K562 (cell line): ENCODE measurements at places on chromosomes 4 and X. TPM values are rescaled to one million over a fixed set of nuclear protein-coding genes. Genes with fewer than 3 reads are reported as not detected.

DNA sequence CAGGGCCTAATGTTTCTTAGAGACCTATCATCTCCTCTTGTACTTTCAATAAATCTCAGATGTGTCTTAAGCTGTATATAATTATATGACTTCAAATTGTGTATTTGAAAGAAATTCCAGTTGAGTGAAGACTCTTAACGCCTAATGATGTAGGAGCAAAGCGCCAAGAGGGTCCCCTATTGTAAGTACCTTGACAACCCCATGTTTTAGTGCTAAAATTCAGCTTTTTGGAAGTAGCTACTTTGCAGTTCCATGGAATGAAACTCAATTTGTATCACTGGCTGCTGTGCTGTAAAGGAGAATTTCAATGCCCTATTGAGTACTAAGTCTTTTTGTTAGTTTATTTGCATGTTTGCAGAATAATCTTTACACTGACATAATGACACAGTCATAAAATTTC, 1826.6 kb upstream of the AGA start:
- DNase-seq = no peak

DNA sequence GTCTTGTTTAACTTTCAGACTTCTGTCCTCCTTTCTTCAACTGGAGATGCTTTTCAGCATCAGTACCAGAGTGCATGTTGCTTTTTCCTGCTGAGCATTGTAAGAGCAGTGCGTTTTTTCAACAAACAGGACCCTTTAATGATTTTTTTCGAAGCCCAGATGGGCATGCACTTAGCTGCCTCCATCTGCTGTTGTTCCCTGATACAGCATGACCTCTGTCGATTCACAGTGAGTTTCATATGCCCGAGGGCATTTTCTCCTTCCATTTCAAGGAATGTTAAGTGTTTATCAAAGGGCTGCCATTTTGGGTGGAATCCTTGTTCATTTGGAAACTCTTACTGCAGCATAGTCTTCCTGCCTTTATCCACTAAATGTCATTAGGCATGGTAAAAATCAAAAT, 428.6 kb downstream of the DTHD1 start:
- no peak for DNase-seq

DNA sequence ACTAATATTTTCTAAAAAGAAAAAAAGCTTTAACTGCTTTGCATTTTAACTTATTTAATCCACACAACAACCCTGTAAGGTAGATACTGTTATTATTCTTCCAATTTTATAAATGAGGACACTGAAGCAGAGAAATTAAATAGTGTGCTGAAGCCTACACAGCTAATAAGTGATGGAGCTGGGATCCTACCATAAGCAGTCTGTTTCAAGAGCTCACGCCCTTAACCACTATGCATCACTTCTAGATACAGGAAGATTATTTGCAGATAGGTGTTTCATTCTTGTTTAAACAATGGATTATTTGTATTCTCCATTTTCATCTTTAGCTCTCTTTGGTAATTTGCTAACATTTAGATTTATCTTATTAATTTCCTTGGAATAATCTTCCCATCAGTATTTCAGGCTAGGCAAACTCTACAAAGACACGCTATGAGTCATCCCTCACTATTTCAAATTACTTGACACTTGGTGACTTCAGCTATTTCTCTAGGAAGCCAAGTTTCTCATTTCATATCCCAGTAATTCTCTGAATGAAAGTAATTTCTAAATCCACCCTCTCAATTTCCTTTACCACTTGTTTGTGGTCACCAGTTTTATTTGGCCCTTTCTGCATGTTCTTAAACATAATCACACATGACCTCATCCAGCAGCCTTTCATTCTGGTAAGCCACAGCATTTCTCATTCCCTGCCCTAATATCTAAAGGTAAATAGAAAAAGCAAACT, 67.3 kb downstream of the ASB9 start:
- DNase-seq = no peak

DNA sequence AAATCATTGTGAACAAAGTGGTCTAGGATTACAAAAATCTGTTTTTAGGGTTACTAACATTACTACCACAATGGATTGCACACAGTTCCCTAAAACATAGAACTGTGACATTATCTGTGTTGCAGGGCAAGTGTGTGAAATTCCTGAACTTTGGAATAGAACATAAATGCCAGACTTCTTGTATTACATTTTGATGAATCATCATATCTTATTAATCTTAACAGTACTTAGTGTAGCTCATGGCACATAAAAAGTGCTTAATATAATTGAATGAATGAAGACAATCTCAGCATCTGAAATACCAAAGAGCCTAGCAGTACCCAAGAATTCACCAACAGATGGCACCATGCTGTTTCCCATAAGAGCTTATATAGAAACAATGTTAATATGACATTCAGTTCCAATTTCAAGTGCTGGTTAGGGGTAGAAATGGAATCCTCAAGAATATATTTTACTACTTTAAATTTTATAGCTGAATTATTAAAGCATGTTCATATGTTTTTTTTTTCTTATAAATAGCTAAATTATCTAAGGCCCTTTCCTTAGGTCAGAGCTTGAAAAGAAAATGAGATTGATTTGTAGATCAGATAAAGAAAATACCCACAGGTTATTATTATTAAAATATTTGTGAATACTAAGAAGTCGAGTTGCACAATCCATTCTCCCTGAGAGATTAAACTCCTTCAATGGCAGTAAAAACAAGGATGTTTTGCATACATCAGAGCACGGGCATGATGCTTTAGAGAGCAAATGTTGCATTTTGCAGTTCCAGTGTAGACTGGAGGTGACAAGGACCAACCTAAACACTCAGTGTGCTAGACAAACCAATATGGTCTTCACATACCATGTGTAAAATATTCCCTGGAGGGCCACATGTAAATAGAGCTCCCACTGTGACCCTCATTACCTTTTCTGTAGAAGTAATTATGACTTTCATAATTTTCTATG, 25.7 kb upstream of the SHISA3 start:
- peak; percentile 19 for DNase-seq

GRCh38 chr4:78612398-78613178, 61.0 kb downstream of the ANXA3 start:
- no peak for DNase-seq

DNA sequence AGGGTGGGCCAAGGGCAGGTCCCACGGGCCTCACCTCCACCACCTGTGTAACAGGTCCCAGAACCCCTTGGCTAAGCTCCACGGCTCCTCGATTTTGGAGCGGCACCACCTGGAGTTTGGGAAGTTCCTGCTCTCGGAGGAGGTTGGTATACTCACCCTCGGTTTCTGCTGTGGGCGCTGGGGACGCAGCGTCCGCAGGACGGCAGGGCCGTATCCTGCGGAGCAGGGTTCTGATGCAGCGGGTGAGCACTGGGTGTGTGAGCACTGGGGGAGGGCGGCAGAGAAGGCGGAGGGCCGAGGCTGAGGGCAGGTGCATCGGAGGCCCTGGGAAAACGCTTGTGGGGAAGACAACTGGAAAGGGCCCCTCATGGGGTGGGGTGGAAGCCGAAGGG, 11.0 kb downstream of the ATP5ME start:
- DNase-seq = no peak

GRCh38 chrX:1412551-1413161, 20.7 kb upstream of the SLC25A6 start:
- no peak for DNase-seq

- DNase-seq = no peak
These were observed 19.0 kb upstream of the GK2 start for GRCh38 chr4:79426989-79427388.

DNA sequence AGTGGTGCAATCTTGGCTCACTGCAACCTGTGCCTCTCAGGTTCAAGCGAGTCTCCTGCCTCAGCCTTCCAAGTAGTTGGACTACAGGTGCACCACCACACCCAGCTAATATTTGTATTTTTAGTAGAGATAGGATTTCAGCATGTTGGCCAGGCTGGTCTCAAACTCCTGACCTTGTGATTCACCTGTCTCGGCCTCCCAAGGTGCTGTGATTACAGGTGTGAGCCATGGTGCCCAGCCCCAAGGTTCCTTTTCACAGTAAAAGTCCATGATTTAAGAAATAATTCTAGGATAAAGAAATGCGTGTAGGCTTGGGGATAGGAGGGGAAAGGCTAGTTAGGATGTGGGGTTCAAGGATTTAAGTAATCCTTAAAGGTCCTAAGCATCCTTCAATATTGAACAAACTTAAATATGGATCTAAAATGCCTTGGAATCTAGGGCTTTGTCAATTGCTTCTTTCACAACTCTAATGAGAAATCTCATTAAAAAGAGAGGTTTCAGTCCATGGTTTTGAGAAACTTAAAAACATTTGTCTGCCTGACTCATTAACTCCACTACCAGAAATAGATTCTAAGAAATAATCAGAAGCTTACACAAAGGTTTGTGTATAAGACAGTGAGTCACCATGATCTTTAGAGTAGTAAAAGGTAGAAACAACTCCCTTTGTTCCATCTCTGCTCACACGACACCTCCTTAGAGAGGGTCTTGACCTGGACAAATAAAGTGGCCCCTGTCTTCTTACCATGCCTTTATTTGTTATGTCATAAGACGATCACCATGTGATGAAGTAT, 203.2 kb downstream of the PTTG2 start:
- no peak for DNase-seq

- DNase-seq = no peak
These were observed 513.6 kb upstream of the PITX2 start for GRCh38 chr4:111136438-111136837.

- DNase-seq = no peak
These were observed 85.3 kb downstream of the DCAF8L2 start for GRCh38 chrX:27675493-27675892.

DNA sequence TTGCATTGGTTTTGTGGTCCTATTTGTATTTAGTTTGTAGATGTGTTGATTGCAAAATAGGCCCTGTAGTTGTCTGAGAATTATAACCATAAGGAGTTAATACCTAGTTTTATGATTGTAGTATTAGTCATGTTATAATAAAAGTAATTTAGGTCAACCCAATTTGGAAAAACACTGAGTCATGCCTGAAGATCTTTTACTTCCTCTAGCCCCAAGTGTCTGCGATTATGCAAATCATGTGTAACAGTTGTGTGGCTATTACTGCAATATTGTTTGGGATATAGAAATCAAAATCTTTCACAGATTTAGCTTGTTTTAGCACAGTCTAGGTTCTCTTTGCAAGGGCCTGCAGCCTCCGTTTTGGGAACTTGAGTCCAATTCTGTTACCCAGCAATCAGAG, 12.6 kb downstream of the SRD5A3 start:
- DNase-seq = no peak

DNA sequence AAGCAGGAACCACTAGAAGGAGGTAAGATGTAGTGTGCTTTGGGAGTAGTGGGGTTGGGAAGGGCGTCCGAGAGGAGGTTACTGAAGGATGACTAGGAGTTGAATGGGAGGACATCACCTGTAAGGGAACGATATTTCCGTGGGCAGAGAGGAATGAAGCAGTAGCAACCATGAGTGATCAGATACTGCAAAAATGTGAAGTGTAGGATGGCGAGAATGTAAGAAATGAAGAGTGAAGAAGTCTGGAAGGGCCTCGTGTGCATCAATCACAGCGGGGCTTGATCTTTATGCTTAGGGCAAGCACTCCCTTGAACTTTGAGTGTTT, 594 bp downstream of the MSMO1 start:
- no peak for DNase-seq

The SULT1E1 gene
- not detected in 2 replicates for total RNA-seq

The ZNF711 gene
- total RNA-seq = 4.0 and 4.2 TPM in 2 replicates

The GATA1 gene
- 291 and 297 TPM in 2 replicates for total RNA-seq

The UGT2B17 gene
- 0.11 and 0.13 TPM in 2 replicates for total RNA-seq

The DLG3 gene
- total RNA-seq = 8.2 and 8.7 TPM in 2 replicates

The RELL1 gene
- total RNA-seq = 2.0 and 2.3 TPM in 2 replicates

The F11 gene
- total RNA-seq = not detected in 2 replicates

The TRIM60 gene
- total RNA-seq = not detected in 2 replicates
